ENCODE measurements at places on chromosomes 4 and X.
A peak's percentile ranks its signal among the peaks of the same experiment; 100 is the strongest.

GRCh38 chr4:186081202-186081807 is 12.3 kb downstream of the TLR3 start:
- DNase-seq, result no peak

DNA sequence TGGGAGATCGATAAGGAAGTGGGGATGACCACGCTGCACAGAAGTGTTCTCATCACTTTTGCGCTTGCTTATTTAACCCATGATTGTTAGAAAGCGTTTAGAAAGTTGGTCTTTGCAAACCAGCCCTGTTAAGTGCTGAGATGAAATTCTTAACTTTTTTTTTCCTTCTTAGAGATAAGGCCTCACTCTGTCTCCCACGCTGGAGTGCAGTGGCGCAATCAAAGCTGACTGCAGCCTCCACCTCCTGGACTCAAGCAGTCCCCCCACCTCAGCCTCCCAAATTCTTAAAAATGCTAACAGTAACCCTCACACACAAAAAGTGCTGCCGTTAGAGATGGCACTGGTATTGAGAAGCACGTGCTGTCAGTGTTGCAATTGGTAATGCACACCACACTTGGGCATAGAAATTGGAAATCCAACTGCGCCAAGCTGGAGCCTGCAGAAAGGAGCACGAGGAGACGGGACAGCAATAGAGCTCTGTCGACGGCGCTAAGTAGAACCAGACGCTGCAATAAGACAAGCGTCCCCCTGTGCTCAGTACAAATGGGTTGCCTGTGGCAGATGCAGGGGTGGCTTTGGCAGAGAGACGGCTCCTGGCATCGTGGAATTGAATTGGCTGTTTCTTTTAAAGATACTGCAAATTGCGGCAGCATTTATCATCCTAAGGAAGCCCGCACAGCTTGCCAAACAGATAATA is 113.4 kb downstream of the TBL1X start:
- no peak for DNase-seq

DNA sequence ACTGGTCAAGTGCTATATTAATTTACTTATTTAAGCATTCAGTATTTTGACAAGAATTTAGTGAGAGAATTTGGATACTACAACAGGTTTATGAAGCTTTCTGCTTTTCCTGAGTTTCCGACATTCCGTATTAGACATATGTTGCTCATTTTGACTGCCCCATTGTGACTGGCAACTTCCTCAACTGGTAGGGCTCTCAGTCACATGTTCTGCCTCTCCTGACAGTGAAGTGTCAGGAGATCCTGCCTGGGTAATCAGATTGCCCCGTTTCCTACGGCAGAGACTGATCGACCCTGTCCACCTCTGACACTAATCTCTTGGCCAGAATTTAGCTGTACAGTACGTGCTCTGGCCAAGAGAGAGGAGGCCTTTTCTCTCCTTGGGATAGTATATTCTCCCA is 49.5 kb downstream of the CLNK start:
- DNase-seq, result no peak

DNA sequence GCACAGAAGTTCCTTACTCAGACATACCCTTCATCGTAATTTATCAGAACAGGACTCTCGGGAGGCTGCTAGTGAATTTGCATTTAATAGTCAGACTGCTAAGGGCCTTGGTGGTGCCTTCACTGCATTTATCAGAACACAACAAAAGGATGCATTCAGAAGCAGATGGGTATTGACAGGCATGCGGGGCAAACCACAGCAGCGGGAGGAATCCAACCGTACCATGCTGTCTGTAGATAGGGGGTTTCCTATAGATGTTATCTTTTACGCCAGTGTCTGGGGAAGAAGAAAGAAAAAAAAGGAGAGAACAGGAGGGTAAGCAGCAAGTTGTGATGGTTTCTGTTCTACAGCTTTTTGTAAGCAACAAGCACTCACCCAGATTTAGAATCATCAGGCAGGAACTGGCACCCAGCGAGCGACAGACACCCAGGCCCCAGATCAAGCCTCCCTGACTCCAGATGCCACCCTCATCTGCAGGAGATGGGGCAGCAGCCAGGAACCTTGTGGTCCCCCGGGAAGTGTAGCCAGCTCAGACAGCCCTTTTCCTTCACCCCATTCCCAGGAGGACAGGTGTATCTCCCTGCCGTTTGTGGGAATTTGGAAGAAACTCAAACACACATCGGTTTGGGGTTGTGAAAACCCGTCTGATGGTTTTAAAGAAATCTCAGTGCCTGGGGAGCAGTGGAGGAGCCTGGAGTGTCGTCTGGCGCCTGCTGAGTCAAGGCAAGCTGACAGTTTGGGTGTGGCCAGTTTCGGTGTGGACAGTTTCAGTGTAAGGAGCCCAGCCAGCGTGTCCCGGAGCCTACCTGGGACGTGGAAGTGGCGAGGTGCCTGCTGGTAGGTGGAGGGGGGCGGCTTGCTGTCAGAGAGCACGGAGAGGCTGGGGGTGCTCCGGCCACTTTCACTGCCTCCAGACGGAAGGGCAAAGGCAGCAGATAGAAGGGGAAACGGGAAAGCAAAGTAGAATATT is 80.0 kb upstream of the AFAP1 start:
- DNase-seq, result peak; percentile 28

- DNase-seq, result no peak
Observed at GRCh38 chr4:177699365-177700213, 257.4 kb upstream of the AGA start.

- DNase-seq, result no peak
Observed at GRCh38 chr4:82519072-82519471, 42.7 kb downstream of the TMEM150C start.

DNA sequence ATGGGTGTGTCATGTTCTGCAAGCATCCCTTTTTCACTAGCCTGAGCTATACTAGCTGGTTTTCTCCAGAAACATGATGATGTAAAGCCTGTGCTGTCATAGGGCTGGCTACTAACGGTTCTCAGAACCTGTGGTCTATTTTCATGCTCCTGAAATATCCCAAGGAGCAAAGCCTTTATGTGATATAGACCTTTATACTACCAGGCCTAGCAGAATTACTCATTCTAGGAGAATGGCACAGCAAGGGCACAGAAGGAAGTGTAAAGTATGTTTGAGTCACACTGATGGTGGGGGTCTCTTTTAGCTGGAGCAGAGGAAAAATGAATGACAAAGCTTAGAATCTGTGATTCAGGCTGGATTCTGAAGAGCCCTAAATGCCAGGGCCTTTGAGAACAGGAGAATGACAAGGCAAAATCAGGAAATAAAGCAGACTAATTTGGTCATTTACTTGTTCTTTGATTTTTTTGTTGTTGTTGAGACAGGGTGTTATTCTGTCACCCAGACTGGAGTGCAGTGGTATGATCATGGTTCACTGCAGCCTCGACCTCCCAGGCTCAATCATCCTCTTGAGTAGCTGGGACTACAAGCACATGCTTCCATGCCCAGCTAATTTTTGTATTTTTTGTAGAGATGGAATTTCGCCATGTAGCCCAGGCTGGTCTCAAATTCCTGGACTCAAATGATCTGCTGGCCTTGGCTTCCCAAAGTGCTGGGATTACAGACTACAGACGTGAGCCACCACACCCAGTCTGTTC is 11.8 kb downstream of the TCEAL1 start:
- no peak for DNase-seq

- no peak for DNase-seq
Observed at GRCh38 chr4:77734928-77735327, 84.2 kb downstream of the CNOT6L start.

- no peak for DNase-seq
Observed at GRCh38 chr4:139851133-139851532, 185.5 kb downstream of the MGST2 start.

GRCh38 chrX:7983581-7983980 is 56.4 kb upstream of the PNPLA4 start:
- no peak for DNase-seq

Data from amygdala (tissue), 56 donors.